Suppressor macrophage (primary cell): ENCODE measurements at places on chromosomes 4 and X.

GRCh38 chrX:74931214-74931613 is 6.0 kb upstream of the NEXMIF start:
- no peak for DNase-seq

- DNase-seq: no peak
Observed at GRCh38 chrX:43448688-43449087, 207.4 kb upstream of the MAOA start.

GRCh38 chrX:5549512-5549911 is 679.2 kb downstream of the NLGN4X start:
- no peak for DNase-seq

DNA sequence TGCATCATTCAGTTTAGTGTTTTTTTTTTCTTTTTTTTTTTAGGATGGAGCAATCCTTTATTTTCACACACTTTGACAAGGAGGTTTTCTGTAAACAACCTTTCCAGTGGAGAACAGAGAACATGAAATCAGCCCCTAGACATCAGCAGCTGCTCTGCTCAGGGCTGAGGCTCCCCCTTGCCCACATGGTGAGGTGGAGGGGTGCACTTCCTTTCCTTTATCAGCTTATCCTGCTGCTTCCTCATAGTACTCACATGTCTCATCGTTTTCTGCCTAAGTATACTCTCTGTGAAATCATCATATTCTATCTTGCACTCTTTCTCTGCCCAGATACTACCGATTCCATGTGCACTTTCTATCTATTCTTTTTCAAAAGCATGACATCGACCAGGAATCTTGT is 47.6 kb upstream of the PRSS12 start:
- no peak for DNase-seq

GRCh38 chr4:81199831-81200230 is 15.2 kb downstream of the PRKG2 start:
- no peak for DNase-seq

GRCh38 chr4:98565681-98566301 is 92.6 kb downstream of the TSPAN5 start:
- no peak for DNase-seq
